ENCODE measurements at places on chromosomes 2 and 18.
A peak's percentile ranks its signal among the peaks of the same experiment; 100 is the strongest.

DNA sequence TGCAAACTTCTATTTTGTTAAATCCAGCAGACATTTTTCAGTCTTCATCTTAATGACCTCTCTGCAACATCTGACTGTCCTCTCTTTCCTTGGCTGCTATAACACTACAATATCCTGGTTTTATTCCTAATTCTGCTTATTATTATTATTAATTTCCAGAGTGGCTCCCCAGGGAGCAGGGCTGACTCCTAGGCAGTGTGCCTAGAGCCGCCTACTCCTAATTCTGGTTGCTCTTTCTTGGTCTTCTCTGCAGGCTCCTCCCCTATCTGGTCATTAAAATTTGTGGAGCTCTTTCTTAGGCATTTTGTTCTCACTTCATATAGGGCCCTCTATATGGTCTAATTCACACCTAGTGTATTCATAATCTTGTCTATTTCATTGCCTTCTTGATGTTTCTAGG, 10.8 kb downstream of the LOXL3 start:
- no peak for DNase-seq

DNA sequence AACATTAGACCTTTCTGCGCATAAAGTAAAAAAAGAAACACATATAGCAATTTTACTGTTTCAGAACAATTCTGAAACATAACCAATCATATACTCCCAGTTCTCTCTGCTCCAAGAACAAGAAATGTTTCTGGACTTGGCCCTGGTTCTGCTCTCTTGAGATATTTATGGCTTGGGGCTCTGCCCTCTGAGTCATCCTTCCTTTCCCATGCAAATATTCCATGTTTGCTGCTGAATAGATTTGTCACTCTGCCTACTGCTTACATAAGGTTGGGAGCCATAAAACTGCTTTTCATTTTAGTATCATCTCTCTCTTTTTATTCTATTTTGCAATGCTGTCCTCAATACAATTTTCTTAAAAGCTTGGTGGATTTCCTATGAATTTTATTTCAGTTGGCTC, 499.6 kb upstream of the ACVR2A start:
- peak; percentile 45 for DNase-seq

GRCh38 chr2:150403457-150403856, 84.0 kb downstream of the RND3 start:
- DNase-seq, result no peak

GRCh38 chr18:70250781-70251180, 38.1 kb upstream of the SOCS6 start:
- no peak for DNase-seq

DNA sequence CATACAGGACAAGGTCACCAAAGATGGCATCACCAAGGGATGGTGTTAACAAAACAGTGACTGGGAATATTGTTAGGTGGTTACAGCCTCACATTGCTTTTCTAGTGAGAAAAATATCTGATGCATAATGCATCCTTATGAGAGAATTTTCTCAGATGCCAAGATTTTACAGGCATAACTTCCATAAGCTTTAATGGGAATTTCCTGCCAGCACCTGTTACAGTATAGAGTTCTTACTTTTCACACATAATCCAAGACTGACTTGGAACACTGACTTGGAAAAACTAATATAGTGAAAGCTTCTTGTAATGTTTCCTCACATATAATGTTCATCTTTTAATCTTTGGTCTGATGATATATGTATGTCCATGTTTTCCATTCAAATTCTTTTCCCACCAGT, 402.8 kb downstream of the ARHGAP15 start:
- no peak for DNase-seq

GRCh38 chr2:42008241-42008921, 39.4 kb upstream of the PKDCC start:
- peak; percentile 15 for DNase-seq

- peak; percentile 1 for DNase-seq
These were observed 90.1 kb upstream of the LRP1B start for GRCh38 chr2:142220901-142221300.

GRCh38 chr2:107380912-107381311, 445.8 kb upstream of the RGPD4 start:
- no peak for DNase-seq

DNA sequence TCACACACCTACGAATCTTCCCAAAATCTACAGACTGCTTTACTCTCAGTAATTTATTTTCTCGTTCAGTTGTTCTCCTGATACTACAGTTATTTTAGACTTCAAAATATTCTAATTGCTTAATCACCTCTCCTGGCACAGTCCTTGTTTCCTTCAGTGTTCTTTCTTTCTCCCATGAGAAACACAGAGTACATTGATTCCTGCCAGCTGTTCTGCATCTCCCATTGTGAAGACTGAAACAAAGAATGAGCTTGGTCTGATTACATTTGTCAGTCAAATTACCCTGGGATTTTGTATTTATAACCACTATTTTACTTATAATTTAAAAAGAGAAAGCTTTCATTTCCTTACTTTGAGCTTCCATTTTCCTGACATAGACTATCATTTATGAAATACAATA, 63.9 kb upstream of the TANK start:
- peak; percentile 67 for DNase-seq

- no peak for DNase-seq
These were observed 8.2 kb downstream of the SERPINB7 start for GRCh38 chr18:63783394-63783793.

DNA sequence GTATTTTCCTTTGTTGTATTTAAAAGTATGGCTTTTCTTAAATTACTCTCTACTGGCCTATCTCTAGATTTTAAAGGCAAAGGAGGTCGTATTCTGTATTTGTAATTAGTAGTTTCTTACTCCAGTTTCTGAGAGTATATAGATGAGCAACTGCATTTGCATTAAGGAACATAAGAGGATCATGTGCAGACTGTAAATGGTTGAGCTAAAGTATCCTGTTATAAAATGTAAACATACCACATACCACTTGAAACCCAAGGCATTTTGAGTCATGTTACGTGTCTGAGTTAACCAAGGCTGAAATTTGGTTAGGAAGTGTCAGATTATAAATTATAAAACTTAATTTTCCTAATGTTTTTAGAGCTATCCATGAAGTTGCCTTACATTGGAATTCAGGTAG, 76.3 kb downstream of the GPD2 start:
- peak; percentile 14 for DNase-seq

DNA sequence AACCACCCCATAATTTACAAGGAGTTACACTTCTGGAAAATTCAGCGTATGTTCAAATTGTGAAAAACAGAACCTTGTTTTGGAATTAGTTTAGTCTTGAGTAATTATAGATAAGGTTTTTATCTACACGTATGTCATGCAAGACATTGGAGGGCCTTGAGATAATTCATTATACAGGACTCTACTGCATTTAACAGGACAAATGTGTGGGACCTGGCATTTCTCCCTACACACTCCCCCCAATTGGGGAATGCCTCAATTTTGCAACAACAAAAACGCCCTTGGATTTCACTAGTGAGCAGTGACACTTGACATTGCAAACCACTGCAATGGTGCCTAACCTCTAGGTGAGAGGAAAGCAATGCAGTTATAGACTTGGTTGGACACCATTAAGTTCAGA, 11.4 kb downstream of the SLC1A4 start:
- no peak for DNase-seq

DNA sequence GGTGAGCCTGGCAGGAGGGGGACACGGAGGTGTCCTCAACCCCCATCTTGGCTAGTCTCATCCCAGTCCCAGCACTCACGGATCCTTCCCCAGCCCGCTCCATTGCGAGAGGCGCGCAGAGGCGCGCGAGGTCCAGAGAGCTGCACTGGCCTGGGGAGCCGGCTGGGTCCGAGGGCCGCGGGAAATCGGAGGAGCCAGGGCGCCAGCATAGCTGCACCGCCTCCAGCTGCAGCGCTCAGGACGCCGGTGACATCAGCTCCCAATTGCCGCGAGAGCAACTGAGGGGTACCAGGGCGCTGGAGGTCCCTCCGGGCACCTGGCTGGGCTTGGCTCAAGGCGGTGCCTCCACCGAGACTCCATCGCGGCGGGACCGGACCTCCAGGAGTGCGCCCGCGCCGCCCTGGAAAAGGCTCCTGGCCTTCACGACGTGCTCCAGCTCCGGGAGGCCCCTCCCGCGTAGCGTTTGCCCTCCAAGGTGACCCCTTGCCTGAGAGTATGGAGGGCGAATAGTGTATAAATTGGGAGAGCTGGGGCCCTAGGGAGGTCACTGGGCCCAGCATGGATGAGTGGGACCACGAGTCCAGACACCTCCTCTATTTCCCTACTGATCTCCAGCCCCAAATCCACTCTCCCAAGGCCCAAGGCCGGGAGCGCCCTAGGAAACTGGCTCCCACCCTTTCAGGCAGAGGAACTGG, 5.5 kb downstream of the RTKN start:
- DNase-seq, result no peak

DNA sequence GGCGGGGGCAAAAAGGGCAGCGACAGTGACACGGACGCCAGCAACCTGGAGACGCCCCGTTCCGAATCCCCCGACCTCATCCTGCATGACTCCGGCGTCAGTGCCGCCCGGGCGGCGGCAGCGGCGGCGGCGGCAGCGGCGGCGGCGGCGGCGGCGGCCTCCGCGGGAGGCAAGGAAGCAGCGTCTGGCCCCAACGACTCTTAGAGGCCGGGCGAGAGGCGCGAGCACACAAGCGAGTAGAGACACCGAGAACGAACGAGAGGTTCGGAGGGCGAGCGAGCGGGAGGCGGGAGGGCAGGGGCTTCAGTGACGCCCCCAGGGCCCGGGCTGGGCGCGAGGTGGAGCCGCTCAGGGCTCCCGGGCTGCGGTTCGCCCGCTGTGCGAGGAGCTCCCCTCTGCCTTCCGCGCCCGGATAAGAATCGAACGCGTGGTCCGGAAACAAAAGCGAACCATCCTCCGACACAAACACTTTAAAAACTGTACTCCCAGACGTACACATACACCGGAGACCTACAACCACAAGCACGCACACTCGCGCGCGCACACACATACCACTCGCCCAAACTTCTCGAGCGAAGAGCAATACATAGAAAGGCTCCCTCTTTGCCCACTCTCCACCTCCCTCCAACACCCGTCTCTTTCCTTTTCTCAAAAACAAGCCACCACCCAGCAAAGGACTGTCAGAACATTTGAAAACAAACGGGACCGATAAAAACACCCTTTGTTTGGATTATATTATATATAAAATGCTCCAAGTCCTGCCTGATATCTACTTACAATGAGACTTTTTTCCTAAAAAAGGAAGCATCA, 2.8 kb downstream of the SP9 start:
- no peak for DNase-seq

DNA sequence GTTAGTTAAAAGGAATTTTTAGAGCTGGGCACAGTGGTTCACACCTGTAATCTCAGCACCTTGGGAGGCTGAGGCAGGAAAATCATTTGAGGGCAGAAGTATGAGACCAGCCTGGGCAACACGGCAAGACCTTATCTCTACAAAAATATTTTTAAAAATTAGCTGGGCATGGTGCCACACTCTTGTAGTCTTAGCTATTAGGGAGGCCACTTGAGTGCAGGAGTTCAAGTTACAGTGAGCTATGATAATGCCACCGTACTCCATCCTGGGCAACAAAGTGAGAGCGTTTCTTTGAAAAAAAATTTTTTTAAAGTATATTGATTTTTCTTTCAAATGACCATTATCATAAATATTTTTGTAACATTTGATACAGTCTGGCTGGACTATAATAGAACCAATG, 93.6 kb upstream of the FAM117B start:
- no peak for DNase-seq

- no peak for DNase-seq
These were observed 57.9 kb downstream of the NCK2 start for GRCh38 chr2:105802587-105802986.

DNA sequence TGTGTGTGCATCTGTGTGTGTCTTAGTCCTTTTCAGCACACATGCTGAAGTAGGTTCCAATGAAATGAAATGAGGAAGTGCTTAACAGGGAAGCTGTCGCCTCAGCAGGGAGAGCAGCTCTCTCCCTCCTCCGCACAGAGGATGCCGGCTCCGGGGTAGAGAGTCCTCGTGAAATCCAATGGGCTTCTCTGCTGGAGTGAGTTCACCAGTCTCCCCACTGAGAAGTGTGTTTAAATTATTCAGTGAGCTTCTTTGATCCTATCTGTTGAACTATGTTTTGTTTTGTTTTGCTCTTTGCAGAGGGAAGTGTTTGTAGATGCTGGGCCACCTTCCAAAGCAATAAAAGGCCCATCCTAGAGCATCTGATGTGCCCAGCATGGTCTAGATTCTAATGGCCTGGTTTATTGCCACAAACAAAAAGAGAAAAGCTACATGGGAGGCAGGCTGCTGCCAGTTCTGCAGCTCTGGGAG, 6.7 kb downstream of the PPP1R7 start:
- no peak for DNase-seq

- peak; percentile 64 for DNase-seq
These were observed 655 bp downstream of the ACTR3 start for GRCh38 chr2:113890253-113891235.

DNA sequence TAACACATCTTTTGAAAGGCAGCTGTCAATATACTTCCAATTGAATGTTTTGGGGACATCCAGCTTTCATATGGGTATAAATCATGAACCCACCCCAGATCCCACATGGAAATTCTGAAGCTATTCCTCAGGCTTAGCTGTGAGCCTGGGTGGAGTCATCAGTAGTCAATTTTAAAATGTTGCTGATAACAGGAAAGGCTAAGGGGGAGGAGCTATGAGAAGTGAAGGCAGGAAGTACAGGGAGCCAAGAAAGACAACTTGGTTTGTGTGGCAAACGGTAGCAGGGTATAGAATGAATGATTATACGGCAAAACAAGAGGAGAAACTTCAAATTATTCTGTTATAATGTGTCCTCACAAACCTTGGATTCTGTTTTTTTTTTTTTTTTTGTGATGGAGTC, 108.6 kb downstream of the QPCT start:
- DNase-seq, result no peak

GRCh38 chr2:132581991-132582738, 87.8 kb downstream of the LYPD1 start:
- DNase-seq, result no peak

DNA sequence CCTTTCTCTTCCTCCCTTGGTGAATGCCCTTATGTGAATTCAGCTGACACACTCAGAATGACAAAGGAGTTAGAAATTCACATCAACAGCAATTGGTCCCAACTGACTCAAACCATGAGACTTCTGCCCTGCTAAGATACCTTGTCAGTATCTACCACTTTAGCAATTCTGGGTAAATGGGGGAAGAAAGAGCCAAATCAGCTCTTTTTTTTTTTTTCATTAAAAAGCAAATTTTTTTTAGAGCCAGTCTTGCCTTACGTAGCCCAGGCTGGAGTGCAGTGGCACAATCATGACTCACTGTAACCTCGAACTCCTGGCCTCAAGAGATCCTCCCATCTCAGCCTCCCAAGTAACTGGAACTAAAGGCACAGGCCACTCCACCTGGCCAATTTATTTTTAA, 1.7 kb upstream of the PPP4R1 start:
- no peak for DNase-seq

DNA sequence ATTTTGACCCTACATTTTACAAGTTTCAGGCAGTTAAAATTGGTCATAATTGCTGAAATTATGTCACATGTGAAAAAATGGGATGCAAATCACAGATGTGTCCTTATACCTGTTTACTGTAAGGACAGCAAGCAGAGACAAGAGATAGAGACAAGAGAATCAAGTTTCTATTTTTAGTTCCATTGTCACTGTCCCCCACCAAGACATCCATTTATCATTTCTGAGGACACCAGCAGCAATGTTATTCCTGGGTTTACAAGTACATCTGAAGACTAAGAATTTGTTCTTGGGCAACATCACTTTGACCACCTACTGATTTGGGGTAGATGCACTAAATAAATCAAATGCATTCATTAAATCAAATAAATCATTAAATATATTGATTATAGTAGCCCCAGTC, 1111.7 kb downstream of the DPP10 start:
- DNase-seq, result no peak

- DNase-seq, result no peak
These were observed 72.4 kb upstream of the NPAS2 start for GRCh38 chr2:100747551-100747950.

Data from fibroblast of gingiva (primary cell).